Suprapubic skin (tissue), 4 donors: ENCODE measurements at places on chromosomes 6 and 20. TPM values are rescaled to one million over a fixed set of nuclear protein-coding genes. Genes with fewer than 3 reads are reported as not detected.

Gene PRICKLE4
- total RNA-seq, result 4.6 TPM

Gene SOD2
- total RNA-seq, result 159 TPM

Gene PRKN
- 7.2 TPM for total RNA-seq

Gene CGAS
- total RNA-seq, result 0.79 TPM

Gene KCNK16
- total RNA-seq, result not detected

- H3K27ac ChIP-seq, result no peak overlapping the region
- DNase-seq, result no peak
- H3K4me1 ChIP-seq, result no peaks in the 10 kb centered on the region
- H3K36me3 ChIP-seq, result no peaks in the 10 kb centered on the region
- no peaks in the 10 kb centered on the region for H3K27me3 ChIP-seq
Observed at GRCh38 chr6:64034910-64035655, 399.5 kb downstream of the PHF3 start.

- peaks cover 8% of the 10 kb centered on the region for H3K4me1 ChIP-seq
- peaks cover 3% of the 10 kb centered on the region for H3K36me3 ChIP-seq
- no peak overlapping the region for H3K27ac ChIP-seq
Observed at GRCh38 chr6:125008261-125008703, 46.0 kb downstream of the RNF217 start.

GRCh38 chr6:89269252-89269651, 45.8 kb downstream of the GABRR2 start:
- H3K4me1 ChIP-seq, result no peaks in the 10 kb centered on the region
- no peak overlapping the region for H3K4me3 ChIP-seq
- H3K27ac ChIP-seq, result no peak overlapping the region
- H3K27me3 ChIP-seq, result no peaks in the 10 kb centered on the region
- DNase-seq, result no peak

DNA sequence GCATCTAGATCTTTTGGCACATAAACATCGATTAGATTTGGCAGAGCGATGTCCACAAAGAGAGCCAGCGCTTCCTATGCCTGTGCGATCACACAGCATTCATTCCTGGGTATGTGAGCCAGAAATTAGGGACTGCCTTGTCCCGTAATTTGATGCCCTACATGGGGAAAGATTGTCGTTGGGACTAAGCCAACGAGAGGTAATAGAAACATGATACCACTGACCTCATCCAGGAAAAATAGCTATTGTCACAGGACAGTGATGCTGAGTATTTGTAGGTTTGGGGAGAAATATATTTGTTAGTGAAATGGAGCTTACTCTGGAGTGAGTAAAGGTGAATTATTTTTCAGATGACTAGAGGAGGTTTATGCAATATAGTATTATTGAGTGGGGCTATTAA, 154.0 kb downstream of the TSHZ2 start:
- H3K4me3 ChIP-seq, result no peak overlapping the region
- H3K36me3 ChIP-seq, result no peaks in the 10 kb centered on the region
- H3K27me3 ChIP-seq, result no peaks in the 10 kb centered on the region
- no peak for DNase-seq
- no peaks in the 10 kb centered on the region for H3K4me1 ChIP-seq

DNA sequence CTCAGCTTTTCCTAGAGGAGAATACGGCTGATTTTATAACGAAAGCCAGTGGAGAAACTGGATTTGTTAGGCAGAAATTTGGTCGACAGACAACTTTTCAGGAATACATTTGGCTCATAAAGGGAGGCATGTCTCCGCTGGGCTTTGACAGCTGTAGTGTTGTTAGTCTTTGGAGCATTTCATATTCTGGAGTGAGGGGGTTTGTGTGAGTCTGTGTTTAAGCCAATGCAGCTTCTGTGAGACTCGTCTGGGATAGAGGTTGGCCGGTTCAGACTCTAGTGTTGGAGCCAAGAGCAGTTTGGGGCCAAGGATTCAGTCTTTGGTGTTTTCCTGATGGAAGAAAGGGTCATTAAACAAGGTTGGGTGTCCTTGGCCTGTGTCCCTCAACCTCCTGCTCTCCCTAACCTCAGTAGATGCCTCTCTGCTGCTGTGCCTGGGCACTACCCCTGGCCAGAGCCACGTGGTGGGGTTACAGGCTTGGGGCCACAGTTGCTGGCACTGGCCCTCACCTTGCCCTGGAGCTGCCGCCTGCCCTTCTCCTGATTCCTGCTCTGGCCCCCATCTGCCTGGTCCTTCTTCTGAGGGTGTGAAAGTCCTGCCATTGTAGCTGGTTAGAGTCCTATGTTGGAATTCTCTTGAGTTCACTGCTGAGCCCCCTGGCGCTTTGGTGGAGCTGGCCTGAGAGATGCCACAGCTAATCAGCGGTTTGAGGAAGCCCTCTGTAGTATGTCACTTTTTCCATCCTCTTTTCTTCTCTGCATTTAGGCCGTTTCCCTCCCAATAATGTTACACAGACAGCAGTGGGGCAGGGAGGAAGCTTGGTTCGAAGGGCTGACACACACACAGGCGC, 6.9 kb downstream of the PTK7 start:
- peaks cover 12% of the 10 kb centered on the region for H3K4me1 ChIP-seq
- no peak overlapping the region for H3K27ac ChIP-seq
- no peak for DNase-seq
- H3K4me3 ChIP-seq, result no peak overlapping the region
- no peaks in the 10 kb centered on the region for H3K36me3 ChIP-seq

- peaks cover 35% of the 10 kb centered on the region for H3K4me1 ChIP-seq
- H3K36me3 ChIP-seq, result no peaks in the 10 kb centered on the region
- H3K27ac ChIP-seq, result no peak overlapping the region
Observed at GRCh38 chr6:1621070-1621701, 11.5 kb downstream of the FOXC1 start.

GRCh38 chr6:140264431-140264830, 890.0 kb upstream of the CITED2 start:
- no peak overlapping the region for H3K4me3 ChIP-seq
- no peaks in the 10 kb centered on the region for H3K4me1 ChIP-seq
- no peak overlapping the region for H3K27ac ChIP-seq
- no peaks in the 10 kb centered on the region for H3K36me3 ChIP-seq

DNA sequence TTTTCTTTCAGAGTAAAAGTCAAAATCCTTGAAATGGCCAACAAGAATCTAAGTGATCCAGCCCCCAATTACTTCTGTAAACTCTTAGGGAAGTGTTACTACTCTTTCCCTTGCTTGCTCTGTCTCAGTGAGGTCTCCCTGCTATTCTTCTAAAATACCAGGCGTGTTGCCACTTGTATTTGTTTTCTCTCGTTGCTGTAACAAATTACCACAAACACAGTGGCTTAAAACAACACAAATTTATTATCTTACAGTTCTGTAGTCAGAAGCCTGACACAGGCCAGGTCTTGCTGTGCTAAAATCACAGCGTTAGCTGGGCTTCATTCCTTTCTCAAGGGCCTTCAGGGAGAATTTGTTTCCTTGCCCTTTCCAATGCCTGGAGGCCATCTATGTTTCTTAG, 59.9 kb downstream of the HECA start:
- no peak overlapping the region for H3K4me3 ChIP-seq
- H3K27ac ChIP-seq, result no peak overlapping the region
- H3K27me3 ChIP-seq, result no peaks in the 10 kb centered on the region
- DNase-seq, result no peak

- no peak overlapping the region for H3K27ac ChIP-seq
- H3K36me3 ChIP-seq, result no peaks in the 10 kb centered on the region
- no peak overlapping the region for H3K4me3 ChIP-seq
- H3K4me1 ChIP-seq, result no peaks in the 10 kb centered on the region
- DNase-seq, result no peak
- H3K27me3 ChIP-seq, result peaks cover 2% of the 10 kb centered on the region
Observed at GRCh38 chr6:132964868-132965382, 150.6 kb downstream of the RPS12 start.
